ENCODE measurements at places on chromosomes 7 and 10. TPM values are rescaled to one million over a fixed set of nuclear protein-coding genes. Genes with fewer than 3 reads are reported as not detected.
A peak's percentile ranks its signal among the peaks of the same experiment; 100 is the strongest.

The IRF5 gene
- total RNA-seq, result 6.3 TPM

DNA sequence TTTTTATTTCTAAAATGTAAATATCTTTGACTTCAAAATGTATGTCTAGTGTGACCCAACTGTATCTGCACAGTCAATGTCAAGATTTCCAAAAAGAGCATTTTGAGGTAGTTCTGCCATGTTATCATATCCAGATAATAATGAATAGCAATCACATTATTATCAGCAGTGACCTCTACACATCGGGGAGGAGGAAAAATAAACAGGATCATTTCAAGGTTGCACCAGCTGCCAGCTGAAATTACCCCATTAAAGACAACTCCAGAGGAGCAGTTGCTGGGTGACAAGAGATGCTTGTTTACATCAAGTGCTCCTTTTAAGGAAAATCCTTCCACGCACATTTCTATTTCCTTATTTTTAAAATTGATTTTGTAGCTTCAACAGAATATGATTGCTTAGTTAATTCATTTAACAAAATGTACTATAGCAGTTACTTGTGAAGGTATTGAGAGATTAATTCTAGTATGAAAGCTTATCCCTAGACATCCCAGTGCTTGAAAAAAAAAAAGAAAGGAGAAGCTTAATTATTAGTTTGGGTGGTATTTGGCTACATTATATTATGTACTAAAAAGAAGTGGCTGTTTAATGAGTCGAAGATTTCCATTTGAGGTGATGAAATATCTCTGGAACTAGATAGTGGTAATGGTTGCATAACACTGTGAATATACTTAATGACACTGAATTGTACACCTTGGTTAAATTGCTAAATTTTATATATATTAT is 19.3 kb upstream of the SLC35G1 start:
- no peak for DNase-seq

The SERPINE1 gene
- total RNA-seq, result 0.27 TPM

The MMD2 gene
- total RNA-seq, result not detected

DNA sequence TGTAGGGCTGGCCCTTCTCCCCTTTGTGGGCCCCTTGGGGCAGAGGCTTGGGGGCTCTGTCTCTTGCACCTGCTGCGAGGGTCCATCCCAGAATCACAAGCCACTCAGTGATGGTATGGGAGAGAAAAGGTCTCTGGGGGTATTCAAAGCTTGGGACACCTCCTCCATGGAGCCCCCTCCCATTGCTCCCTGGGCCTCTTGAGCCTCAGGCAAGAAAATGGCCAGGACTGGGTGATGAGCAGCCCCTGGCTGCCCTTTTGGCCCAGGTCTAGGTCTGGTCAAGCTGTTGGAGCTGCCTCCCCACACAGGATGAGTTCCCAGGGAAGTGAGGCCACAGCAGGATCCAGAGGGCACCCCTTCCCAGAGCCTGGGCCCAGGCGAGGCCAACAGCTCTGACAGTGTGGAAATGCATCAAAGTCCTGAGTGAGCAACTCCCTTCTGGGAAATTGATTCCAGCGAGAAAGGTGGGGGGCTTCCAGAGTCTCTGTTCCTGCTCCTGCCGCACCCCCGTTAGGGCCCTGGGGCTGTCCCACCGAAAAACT is 3.4 kb upstream of the MYL7 start:
- no peak for DNase-seq

DNA sequence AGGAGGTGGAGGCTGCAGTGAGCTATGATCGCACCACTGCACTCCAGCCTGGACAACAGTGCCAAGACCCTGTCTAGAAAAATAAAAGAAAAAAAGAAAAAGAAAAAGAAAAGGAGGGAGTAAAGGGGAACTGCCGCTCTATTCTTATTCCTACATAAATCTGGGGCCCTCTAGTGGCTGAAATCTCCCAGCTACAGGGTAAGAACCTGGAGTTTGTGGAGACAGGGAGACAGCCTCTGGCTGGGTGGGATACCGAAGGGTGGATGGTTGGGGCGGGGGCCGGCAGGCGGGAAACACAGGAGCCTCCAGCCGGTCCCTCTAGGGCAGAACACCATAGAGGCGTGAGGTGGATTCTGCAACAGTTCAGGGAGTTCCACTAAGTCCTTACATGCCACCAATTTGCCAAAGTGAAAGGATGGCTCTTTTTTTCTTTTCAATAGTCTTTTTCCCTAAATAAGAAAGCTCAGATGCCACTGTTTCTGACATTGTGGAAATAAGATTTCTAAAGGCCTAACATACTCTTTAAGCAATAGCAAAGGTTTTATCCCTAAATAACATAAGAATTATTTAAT is 117.3 kb downstream of the SVIL start:
- DNase-seq, result peak; percentile 67

DNA sequence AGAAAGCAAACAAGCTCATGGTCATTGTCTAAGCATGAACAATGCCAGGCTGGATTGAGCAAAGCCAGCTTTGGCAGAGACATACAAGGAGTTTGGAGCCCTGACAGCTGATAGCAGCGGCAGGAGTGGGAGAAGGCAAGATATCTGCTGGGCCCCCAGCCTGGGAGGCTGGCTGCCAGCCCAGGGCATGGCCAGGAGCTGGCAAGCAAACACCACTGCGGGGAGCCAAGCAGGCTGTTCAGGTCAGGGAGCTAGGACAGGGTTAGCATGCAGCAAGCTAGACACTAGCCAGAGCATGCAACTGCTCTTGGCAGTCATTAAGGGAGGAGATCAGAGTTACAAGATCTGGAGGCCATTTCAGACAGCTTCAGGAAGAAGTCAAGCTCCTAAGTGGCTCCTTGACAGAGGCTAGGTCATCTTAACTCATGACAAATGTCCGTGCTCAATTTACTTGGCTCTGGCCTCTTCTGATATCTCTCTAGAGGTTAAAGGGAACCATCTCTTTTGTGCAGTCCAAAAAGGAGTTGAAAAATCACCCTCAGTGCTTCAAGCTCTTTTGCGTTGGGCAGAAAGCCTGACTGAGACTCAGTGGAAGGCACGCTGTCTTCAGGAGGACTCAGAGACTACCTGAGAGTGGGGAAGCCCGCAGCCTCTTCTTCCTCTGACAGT is 436.8 kb upstream of the C7orf33 start:
- DNase-seq, result no peak

The GPR37 gene
- total RNA-seq, result 18.4 TPM

GRCh38 chr10:71920540-71921323 is 43.5 kb upstream of the CHST3 start:
- peak; percentile 32 for DNase-seq

Measured in SK-MEL-5 (cell line).